ENCODE measurements at places on chromosomes 6 and 20. TPM values are rescaled to one million over a fixed set of nuclear protein-coding genes. Genes with fewer than 3 reads are reported as not detected.

Gene LY6G6D
- total RNA-seq, result not detected

Gene GDAP1L1
- not detected for total RNA-seq

Gene SNAP25
- total RNA-seq, result 10.9 TPM

Gene OR2H1
- total RNA-seq, result not detected

Gene TRAPPC3L
- 0.36 TPM for total RNA-seq

Gene EZR
- total RNA-seq, result 56.2 TPM

Gene OVOL2
- total RNA-seq, result not detected

Gene MC3R
- total RNA-seq, result not detected

Gene MYLK4
- 1.4 TPM for total RNA-seq

Gene TGM3
- not detected for total RNA-seq

Gene TRIM26
- 36.5 TPM for total RNA-seq

GRCh38 chr6:96963809-96964208, 39.3 kb downstream of the KLHL32 start:
- DNase-seq, result no peak

GRCh38 chr6:3800850-3801591, 48.2 kb upstream of the FAM50B start:
- no peak for DNase-seq

DNA sequence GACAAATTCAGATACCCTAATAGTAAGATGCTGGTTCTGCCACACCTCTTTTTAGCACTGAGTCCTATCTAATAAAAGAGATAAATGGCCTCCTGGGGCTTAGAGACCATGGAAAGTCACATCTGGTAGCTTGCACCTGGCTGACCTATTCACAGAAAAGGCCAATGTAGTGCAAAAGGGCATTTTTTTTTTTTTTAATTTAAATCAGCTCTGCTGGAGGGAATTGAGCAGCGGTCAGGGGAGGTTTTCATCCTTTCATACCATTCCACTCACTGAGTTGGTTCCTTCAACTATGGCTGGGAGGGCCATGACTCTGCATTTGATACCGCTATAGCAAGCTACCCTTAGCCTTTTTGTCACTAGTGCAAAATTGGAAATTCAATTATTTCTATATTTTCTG, 20.1 kb upstream of the HS3ST5 start:
- no peak for DNase-seq

DNA sequence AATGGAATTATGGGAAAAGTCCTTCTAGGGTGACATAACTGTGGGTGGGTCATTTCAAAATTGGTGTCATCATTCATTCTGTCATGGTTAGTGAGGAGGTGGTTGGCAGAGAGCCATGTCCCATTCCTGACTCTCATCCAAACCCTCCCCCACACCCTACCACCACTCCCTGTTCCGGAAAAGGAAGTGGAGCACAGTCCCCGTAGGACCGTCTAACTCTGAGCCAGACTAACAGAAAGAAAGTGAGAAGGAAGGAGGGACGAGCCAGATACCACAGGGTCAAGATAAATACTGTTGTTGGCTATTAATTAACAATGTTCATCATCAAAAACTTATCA, 4.8 kb downstream of the TRIM10 start:
- DNase-seq, result no peak

GRCh38 chr20:3374296-3374695, 33.2 kb downstream of the DNAAF9 start:
- no peak for DNase-seq

DNA sequence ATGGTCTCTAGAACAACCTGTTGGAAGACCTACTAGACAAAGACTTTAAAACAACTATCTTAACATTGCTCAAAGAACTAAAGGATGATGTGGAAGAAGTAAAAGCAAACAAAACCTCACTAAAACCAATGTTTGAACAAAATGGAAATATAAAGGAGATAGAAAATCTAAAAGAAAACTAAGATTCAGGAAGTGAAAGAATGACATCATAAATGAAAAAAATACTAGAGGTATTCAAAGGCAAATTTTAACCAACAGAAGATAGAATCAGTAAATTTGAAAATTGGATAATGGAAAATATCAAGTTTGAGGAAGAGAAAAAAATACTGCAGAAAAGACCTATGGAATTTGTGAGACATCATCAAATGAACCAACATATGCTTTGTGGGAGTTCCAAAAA, 914.1 kb upstream of the GJE1 start:
- DNase-seq, result no peak

- DNase-seq, result no peak
These were observed 54.8 kb upstream of the MAP7 start for GRCh38 chr6:136604928-136605510.

GRCh38 chr6:89642956-89643355, 4.4 kb upstream of the LYRM2 start:
- no peak for DNase-seq

DNA sequence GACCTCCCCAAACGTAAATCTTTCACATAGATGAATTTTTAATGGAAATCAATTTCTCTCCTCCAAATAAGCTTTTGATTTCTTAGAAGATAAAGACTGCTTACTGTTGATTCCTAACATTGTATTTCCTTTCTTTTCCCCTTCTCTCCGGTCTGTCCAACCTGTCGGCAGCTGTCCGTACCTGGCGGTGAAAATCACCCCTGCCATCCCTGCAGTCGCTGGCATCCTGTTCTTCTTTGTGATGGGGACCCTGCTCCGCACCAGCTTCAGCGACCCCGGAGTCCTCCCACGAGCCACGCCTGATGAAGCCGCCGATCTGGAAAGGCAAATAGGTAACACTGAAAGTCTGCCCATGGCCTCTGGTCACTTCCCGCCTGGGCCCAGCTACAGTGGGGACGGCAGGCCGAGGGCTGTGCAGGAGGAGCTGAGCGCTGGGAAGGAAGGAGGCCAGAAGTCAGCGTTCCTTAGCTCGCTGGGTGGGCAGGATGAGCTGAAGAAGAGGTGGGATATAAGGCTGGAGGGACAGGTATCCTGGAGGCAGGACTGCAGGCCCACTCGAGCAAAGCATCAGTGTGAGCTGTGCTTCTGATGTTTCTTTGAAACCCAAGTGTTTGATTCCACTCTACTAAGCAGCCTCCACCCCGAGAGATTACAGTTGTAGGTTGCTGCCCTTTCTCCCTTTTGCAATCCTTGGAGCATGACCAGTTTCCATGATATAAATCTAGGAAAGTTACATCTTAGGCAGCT, 161.6 kb downstream of the ZDHHC14 start:
- DNase-seq, result no peak

GRCh38 chr6:23511817-23512216, 614.2 kb upstream of the NRSN1 start:
- DNase-seq, result no peak

DNA sequence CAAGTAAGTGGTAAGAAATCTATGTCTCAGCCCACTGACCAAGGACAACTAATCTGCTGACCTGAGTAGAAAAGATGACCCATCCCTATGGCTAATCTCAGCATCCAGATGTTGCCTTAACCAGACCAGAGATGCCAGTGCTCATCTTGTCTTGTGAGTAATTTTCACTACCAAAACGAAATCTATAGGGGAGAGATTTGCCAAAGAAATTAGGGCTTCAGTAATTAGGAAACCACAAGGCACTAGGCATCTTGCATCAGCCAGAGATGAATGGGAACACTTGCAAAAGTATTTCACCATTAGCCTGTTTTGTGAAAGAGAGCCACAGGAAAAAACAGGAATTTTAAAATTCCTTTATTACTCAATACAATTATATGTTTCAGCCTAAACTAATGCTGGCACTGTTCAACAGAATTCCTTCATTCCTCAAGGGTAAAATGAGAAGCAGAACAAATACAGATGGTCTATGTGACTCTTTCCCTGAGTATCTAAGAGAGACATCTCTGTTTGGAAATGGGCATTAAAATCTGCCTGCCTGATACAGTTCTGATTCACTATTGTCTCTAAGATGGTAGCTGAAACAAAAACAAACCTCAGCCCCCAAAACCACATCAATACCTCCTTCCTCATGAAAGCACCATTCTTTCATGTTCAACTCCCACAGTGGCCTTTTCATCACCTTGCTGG, 87.8 kb downstream of the GMDS start:
- no peak for DNase-seq

- peak; percentile 46 for DNase-seq
These were observed 19.6 kb upstream of the CCR6 start for GRCh38 chr6:167103041-167103891.

GRCh38 chr6:42448391-42448790, 3.3 kb downstream of the TRERF1 start:
- no peak for DNase-seq

GRCh38 chr6:7505189-7505699, 36.2 kb upstream of the DSP start:
- DNase-seq, result peak; percentile 61

GRCh38 chr6:134482593-134483270, 164.8 kb upstream of the SGK1 start:
- no peak for DNase-seq

DNA sequence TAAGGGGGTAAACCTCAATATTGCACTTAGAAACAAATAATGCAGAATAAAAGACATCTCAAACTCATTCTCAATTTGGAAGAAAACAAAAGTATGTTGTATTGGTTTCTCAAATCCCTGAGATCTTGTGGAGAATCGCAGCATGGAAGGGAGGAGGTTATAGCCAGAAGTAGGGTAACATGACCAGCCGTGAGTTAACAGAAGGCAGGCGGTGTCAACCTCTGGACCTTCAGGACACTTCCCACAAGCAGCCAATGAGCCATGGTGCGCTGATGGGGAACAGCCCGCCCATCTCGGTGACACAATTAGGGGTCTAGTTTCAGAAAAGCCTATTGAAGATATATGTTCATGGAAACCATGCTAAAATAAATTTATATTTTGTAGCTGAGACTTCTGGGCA, 98.4 kb downstream of the ALDH8A1 start:
- DNase-seq, result no peak

DNA sequence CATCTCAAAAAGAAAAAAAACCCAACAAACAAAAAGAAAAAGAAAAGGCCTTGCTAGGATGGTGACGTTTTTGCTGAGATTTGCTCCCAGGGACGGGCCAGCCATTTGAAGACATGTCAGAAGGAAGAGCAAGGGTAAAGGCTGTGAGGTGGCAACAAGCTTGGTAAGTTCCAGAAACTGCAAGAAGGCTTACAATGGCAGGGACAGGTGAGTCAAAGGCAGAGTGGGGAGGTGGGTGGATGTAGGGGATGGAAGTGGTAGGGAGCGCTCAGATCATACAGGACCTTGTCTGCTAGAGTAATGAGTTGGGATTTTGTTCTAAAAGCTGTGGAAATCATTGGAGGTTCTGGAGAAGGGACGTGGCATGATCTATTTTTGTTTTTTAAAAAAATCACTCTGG, 4.3 kb downstream of the KIF3B start:
- no peak for DNase-seq

DNA sequence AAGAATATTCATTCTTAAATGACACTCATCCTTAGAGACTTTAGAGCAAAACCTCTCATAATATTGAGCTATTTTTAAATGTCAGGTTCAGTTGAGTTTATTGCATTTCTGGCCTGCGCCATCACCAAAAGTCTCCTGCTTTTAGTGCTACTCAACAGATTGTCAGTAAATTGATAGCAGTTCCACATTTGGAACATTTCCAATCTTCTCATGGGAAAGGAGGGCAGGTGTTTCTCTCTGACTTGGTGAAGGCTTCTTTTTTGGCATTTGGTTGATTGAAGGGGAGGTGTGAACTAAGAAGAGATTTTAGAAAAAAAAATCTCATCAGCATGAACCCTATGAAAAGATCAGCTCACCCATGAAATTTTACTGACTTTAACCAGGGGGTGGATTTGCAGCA, 125.9 kb upstream of the INSM1 start:
- DNase-seq, result no peak

DNA sequence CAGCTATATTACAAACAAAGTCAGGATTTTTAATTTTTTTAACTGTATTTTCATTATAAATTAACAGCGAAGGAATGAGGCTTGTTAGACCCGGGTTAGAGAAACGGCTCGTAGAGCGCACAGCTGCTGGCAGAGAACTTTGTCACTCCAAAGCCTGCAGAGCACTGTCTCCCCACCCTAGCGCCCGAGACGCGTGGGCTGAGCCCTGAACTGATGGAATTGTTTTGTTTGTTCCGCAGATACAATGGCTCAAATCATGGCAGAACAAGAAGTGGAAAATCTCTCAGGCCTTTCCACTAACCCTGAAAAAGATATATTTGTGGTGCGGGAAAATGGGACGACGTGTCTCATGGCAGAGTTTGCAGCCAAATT, 810 bp downstream of the LAMP5 start:
- no peak for DNase-seq

DNA sequence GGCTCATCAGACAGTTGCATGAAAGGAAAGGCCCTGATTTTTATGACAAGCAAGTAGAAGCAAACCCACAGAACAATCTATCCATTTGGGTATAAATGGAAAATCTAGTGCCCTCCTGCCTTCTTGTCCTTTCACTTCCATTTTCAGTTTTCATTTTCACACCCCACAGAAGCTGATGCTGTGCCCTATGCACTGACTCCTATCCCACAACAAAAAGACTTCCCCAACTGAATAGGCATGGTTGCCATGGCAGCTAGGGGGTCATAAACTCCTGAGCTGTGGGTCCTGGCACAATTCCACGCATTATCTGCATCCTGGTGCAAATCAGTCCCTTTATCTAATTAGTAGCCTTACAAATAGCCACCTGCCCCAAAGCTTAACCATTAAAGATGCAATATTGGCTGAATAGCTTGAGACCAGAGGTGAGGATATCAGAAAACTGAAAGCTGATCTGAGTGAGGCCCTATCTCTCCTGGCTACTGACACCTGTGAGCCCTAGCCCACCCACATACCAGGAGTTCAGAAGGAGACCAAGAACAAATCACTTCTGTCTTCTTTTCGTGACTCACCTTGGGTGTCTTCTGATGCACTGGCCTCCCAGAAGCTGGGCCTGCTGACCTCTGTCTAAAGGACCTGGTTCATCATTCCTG, 34.9 kb upstream of the HEY2 start:
- no peak for DNase-seq

GRCh38 chr6:148525453-148525852, 182.8 kb downstream of the SASH1 start:
- DNase-seq, result no peak

DNA sequence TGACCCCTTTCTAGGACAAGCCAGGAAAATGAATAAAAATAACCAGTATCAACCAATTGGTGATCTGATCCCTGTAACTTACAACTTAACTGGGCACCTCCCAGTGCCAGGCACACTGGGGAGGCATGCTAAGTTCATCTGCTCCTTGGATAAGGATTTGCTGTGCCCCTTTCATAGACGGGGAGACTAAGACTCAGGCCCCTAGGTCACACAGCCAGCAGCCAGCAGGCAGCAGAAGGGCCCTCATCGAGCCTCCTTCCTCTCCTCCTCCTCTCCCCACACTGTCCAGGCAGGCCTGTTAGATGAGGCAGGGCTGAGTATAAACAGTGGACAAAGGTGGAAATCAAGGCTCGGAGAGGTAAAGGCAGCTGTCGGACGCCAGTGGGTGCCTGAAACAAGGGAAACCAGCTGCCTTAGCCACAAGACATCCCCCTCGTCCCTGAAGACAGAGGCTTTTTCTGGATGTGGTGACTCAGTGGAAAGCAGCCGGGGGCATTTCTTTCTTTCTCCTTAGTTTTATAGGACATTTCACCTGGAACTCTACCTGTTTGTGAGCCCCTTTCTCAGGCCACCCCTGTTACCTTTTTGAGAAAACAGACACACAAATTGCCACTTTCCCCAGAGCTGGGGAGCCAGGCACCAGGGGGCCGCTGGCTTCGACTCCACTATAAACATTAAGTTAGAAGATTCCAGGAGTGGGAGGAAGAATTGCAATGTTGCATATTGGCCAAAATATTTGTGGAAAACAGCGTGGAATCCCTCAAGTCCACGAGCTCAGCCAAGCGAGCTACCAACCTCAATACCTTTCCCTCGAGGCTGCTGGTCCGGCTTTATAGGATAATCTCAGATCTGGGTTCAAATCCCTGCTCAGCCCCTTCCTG, 166.0 kb downstream of the PREX1 start:
- DNase-seq, result no peak

- DNase-seq, result no peak
These were observed 207.2 kb downstream of the CDKAL1 start for GRCh38 chr6:20741490-20741889.

Measured in aorta (tissue), 5 donors.